ENCODE measurements at places on chromosomes 2 and 18.

DNA sequence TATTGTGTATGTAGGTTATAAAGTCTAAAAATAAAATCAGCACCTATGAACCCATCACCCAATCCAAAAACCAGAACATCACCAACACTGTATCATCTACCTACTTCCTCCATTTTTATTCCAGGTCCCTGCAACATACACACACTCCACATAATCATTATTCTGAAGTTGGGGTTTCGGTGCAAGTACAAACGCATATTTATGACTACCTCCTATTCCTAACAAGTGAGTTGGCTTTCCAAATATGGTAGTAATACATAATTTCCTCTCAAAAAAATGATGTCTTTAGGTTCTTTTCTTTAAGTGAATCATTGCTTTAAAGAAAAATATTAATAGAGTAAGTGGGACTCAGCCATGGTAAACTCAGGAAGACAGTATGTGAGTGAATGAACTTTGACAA lies 3.3 kb downstream of the ACVR1 start:
- DNase-seq, result no peak

GRCh38 chr2:196464311-196464710 lies 175.2 kb upstream of the CCDC150 start:
- DNase-seq, result no peak

DNA sequence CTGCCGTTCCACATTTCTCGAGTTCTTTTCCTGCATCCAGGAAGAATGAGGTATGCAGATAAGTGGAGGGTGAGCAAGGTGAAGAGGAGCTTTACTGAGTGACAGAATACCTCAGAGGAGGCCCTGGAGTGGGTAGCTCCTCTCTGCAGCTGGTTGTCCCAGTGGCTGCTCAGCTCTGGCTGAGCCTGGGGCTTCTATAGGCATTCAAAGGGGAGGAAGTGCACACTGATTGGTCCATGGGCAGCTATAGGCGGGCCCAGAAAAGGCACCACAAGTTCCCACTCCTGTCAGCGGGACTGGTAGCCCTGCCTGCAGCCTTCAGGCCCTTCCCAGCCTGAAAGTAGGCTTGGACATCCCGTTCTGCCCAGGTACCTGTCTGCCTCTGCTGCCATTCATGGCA lies 94.7 kb downstream of the DOK6 start:
- DNase-seq, result no peak

DNA sequence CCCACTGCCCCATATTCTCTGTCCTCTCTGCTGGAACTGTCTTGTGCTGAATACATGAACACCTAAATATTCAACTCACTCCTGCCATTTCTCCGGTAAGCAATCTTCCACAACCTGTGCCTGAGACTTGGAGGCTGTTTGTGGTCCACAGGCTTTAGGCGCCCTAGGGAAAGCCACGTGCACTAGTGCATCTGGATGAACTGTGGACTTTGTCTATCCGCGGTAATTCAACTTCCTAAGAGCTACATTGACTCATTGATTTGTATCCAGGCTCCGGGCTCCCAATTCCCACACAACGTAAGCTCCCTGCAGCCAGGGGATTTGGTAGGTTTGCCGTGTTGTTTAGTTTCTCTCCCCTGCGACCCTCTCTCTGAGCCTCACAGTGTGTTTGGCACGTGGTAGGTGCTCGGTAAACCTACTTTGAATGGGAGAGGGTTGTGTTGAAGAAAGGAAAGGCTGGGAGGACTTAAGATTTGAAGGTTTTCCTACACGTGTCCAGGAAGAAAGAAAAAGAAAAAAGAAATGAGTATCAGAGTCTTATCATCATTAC lies 718.2 kb downstream of the DPP10 start:
- DNase-seq, result no peak

DNA sequence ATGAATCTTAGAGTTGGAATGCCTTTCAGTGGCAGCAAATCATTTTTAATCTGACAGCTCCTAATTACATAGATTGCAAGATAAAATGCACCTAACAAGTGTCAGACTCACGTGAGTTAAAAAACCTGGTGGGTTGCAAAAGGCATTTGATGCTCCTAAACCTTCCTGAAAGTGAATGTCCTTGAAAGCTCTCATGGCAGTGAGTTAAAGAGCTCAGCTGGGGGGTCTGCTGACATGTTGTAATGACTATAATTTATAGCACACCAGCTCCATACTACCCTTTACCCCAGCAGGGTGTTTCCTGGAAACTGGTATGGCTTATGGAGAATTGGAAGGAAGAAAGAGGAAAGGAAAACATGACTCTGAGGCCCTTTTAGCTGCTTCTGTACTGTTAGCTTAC lies 91.9 kb upstream of the CAVIN2 start:
- no peak for DNase-seq

GRCh38 chr2:150168595-150169236 lies 318.8 kb downstream of the RND3 start:
- no peak for DNase-seq

DNA sequence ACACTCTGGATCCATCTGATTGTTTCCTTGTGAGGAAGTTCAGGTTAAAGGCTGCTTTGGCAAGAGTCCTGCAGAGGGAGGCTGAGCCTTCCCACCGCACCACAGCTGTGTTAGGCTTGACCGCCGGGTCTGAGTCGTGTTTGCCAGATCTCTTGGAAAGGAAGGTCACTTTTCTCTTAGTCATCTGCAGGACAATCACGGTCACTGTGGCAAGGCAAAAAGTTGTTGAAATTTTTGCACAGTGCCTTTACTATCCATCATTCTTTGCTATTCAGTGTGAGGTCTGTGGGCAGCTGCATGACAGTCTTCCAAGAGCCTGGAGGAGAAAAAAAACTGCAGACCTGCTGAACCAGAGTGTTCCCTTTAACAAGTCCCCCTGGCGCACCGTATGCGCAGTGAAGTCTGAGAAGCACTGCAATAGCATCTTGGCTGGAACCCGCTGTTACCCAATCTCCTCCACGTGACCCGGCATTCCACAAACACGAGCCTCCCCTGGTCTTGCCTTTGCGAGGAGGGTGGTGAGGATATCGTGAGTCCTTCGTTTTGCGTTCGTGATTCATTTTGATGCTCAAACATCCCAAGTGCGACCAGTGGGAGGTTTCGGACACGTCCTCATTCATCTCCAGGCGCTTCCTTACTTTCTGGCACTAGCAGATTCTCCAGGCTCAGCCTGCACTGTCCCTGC lies 23.0 kb downstream of the BIN1 start:
- DNase-seq, result no peak

Data from activated CD4-positive, alpha-beta T cell treated with anti-CD3 and anti-CD28 coated beads, Interleukin-2, Interleukin-4, amounts not matched to agents 100 ng/mL and 50 ng/mL, durations not matched to agents 16 hours and 8 hours (primary cell).